ENCODE measurements at places on chromosomes 2 and 18.
A peak's percentile ranks its signal among the peaks of the same experiment; 100 is the strongest.

GRCh38 chr2:137050949-137051348, 285.6 kb downstream of the THSD7B start:
- H3K27ac ChIP-seq, result no peak overlapping the region
- DNase-seq, result no peak
- H3K4me1 ChIP-seq, result no peaks in the 10 kb centered on the region
- H3K4me3 ChIP-seq, result no peak overlapping the region
- no peaks in the 10 kb centered on the region for H3K36me3 ChIP-seq

DNA sequence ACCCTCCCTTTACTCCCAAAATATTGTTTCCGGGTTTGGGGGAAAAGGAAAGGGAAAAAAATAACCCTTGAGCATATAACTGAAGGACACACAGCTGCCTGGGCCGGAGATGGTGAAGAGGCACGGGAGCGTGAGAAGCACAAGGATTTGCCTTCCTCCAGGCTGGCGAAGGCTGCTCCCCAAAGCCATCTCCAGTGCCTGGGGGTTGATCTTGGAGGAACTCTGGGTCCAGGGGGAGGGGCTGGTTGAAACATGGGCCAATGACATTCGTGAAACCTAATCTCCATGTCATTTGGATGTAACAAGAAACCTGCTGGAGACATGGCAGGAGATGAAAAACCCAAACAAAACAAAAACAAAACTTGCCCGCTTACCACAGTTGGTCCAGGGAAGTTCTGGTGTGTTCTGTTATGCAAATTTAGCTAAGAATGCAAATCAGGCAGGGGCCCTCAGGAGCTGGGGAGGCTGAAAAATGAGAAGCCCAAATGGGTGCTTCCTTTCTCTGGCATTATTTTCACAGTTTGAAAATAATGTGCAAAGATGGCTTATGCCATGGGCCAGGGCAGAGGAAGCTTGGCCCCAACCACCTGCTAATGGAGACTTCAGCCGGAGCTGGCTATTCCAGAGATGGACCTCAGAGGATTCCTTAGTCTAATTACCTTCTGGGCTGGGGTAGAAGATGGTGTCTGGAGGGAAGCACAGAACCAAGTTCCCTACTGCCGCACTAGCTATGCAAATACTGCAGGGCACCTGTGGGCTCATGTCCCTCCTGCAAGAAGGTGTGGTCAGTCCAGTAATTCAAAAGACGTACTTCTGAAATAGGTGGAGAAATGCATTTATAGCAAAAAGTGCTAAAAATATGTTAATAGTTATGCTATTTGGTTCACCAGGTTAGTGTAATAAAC, 180.9 kb downstream of the BCL2 start:
- DNase-seq, result no peak
- H3K27me3 ChIP-seq, result peaks cover 2% of the 10 kb centered on the region
- H3K4me1 ChIP-seq, result no peaks in the 10 kb centered on the region
- no peak overlapping the region for H3K4me3 ChIP-seq
- no peaks in the 10 kb centered on the region for H3K36me3 ChIP-seq
- H3K27ac ChIP-seq, result no peak overlapping the region

DNA sequence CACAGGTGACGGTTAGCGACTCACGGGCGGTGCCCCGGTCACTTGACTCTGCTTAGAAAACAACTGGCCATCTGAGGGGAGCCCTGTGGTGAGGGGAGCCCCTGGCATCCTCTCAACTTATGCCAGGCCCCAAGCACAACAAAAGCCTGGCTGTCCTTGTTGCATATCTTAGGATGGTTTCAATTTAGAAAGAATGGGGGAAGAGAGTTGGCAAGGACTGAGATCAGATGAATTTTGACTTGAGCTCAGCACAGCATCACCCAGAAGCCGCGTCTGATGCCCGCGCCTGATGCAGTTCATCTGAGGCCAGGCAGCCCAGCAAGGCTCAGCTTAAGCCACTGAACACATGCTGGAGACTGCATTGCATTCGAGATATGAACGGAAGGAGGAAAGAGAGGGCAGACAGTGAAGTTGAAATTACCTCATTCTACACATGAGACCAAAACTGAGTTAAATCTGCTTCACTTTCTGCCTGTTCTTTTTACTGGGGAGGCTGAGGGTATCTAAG, 36.8 kb downstream of the MYT1L start:
- H3K4me1 ChIP-seq, result no peaks in the 10 kb centered on the region
- H3K27me3 ChIP-seq, result no peaks in the 10 kb centered on the region
- H3K27ac ChIP-seq, result no peak overlapping the region
- no peak overlapping the region for H3K4me3 ChIP-seq

- no peak overlapping the region for H3K27ac ChIP-seq
- H3K4me1 ChIP-seq, result no peaks in the 10 kb centered on the region
- no peak for DNase-seq
- no peak overlapping the region for H3K4me3 ChIP-seq
- H3K36me3 ChIP-seq, result peaks cover 3% of the 10 kb centered on the region
These were observed 74.9 kb downstream of the USP34 start for GRCh38 chr2:61396005-61396404.

DNA sequence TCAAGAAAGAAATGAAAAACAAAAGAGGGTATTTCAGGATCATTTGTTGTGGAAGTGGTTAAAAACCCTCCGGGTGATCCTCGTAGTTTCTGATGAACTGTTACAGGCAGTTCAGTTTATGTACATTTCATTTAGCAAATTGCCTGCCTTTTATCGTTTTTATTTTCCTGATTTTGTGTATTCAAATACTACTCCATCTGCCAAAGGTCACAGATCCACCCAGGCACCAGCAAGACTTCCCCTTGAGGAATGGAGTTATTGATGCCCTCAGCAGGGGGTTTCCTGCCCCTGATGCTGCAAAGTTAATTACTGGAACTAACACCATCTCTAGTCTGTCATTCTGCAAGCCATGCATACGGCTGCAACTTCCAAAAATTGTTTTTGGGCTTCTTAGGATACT, 641.9 kb downstream of the SLC4A3 start:
- no peak overlapping the region for H3K4me3 ChIP-seq
- no peaks in the 10 kb centered on the region for H3K36me3 ChIP-seq
- no peaks in the 10 kb centered on the region for H3K27me3 ChIP-seq
- DNase-seq, result no peak

DNA sequence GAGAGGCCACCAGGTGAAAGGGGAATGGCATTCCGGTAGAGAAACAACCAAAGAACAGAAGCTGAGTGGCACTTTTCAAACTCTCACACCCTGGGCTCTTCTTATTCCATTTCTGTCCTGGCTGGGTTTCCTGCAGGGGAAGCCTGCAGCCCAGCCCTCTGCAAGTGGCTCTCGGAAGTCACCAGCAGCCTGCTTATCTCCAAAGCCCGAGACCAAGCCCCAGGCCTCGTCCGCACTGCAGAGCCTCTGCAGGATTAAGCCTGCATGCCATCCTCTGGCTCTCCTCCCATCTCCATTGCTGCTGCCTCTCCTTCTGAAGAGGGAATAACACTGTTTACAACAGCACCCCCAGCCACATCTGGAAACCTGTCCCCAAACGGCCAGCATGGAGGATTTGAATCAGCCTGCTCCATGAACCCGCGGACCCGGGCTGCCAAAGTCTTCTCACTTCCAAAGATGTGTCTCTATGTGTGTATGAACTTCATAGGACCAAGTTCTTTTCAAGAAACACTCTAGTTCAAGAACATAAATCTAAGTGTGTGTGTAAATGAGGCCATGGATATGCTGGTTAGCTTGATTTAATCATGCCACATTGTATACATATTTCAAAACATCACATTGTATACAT, 54.2 kb downstream of the DIPK1C start:
- no peak overlapping the region for H3K4me3 ChIP-seq
- H3K27me3 ChIP-seq, result no peaks in the 10 kb centered on the region
- H3K36me3 ChIP-seq, result no peaks in the 10 kb centered on the region
- DNase-seq, result no peak
- no peaks in the 10 kb centered on the region for H3K4me1 ChIP-seq

DNA sequence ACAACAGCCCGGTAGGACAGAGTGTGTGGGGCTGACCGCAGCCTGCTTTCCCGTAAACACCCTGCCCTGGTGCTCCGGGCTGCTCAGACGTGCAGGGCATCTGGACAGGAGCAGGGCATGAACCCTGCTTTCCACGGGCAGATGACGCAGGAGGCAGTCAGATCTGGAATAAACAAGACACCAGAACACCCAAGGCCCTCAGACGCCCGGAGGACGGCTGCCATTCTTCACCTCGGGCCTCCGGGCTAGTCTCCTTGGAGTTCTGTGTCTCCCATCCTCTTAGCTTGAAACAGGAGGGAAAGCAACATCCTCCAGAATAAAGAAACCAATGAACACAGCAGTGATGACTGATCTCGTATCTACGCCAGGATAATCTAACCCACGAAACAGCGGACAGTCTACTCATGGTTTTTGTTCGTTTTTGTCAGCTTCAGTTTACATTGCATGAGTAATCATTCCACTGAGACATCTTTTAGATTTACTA, 7.3 kb downstream of the PXDN start:
- H3K27me3 ChIP-seq, result no peaks in the 10 kb centered on the region
- H3K36me3 ChIP-seq, result no peaks in the 10 kb centered on the region
- DNase-seq, result peak; percentile 92
- H3K4me1 ChIP-seq, result peaks cover 63% of the 10 kb centered on the region
- peak overlapping the region; percentile 93 for H3K27ac ChIP-seq

DNA sequence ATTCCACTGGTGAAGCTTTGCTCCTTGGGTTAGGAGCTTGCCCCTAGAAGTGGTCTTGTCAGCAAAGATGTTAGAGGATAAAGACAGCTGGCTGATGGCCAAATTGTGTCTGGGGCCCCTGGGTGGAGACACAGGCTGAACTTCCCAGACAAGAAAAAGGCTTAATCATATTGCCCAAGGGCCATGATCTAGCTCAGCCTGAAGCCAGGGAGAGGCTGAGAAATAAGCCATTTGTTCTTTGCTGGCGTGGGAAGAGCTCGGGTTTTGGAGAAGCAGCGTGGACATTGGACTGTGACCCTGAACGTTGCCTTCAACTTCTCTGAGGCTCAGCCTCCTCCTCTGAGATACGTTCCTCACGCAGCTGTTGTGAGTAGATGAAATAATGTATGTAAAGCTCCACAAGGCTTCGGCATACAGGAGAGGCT, 153.0 kb downstream of the ZFP36L2 start:
- no peak overlapping the region for H3K4me3 ChIP-seq
- H3K27ac ChIP-seq, result no peak overlapping the region
- peak; percentile 46 for DNase-seq
- H3K4me1 ChIP-seq, result peaks cover 39% of the 10 kb centered on the region
- H3K36me3 ChIP-seq, result no peaks in the 10 kb centered on the region

GRCh38 chr2:189858291-189858690, 74.0 kb downstream of the PMS1 start:
- H3K27me3 ChIP-seq, result no peaks in the 10 kb centered on the region
- no peak overlapping the region for H3K4me3 ChIP-seq
- H3K27ac ChIP-seq, result no peak overlapping the region
- no peak for DNase-seq

DNA sequence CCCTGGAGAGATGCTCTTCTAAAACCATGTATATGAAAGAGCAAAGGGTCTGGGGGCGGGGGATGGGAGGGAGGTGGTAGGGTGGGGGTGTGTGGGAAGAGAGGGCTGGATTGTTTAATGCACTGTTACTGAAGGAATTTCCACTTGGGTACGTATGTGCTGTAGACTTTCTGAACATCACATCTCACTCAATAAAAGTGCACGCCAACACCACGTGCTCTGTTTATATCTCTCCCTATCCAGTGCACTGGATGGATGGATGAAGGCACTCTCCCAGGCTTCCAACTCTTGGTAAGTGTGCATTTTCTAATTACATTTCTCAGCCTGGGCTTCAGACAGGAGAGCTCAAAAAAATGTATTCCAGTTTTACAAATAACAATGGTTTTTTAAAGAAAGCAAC, 184.3 kb upstream of the SIX2 start:
- H3K36me3 ChIP-seq, result no peaks in the 10 kb centered on the region
- H3K27me3 ChIP-seq, result peaks cover 8% of the 10 kb centered on the region
- H3K27ac ChIP-seq, result no peak overlapping the region
- H3K4me1 ChIP-seq, result peaks cover 6% of the 10 kb centered on the region
- no peak for DNase-seq
- no peak overlapping the region for H3K4me3 ChIP-seq

DNA sequence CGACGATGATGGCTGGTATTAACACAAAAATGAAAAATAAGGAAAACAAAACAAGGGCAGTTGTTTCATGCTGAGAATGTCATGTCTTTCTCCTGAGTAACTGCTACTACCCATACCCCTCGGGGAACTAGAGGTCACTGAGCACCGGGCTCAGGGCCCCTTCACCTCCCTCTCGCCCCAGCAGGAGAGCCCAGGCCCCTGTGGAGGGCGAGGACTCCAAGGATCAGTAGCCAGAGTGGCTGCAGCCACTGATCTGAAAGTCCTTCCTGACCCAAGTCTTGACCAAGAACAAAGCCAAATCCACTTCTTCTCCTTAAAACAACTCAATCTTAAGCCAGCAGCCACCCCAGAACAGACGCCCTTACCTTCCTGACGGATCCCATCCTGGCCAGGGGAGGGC, 25.5 kb downstream of the ST8SIA5 start:
- no peak overlapping the region for H3K27ac ChIP-seq
- H3K4me1 ChIP-seq, result no peaks in the 10 kb centered on the region
- H3K36me3 ChIP-seq, result no peaks in the 10 kb centered on the region

- no peak overlapping the region for H3K27ac ChIP-seq
- H3K36me3 ChIP-seq, result no peaks in the 10 kb centered on the region
- H3K4me3 ChIP-seq, result no peak overlapping the region
- no peaks in the 10 kb centered on the region for H3K27me3 ChIP-seq
These were observed 120.1 kb downstream of the NUP35 start for GRCh38 chr2:183244300-183244844.

DNA sequence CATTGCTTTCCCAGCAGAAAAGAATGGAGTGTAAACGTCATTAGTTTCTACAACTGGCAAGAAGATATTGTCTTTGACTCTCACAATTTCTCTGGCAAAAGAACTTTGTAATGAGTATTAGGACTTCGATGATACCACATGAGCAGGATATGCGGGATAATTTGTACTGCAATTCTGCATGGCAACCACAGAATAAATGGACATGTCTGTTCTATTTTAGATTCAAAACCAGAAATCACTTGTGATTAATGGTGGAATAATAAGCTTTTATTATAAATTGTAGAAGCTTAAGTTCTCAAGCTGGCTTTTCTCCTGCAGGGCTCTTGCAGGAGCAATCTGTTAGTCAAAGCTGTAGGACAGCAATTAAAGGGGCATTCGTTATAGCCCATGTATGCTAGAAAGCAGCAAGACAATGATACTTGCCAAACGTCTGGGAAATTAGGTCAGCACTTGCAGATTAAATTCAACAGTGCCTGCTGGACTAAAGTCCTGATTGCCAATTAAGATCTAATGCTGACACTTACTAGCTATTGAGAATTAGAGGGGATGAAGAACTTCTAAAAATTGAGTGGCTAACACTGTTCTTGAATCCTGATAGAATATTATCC, 177.9 kb downstream of the PTH2R start:
- H3K4me3 ChIP-seq, result no peak overlapping the region
- no peak overlapping the region for H3K27ac ChIP-seq
- no peaks in the 10 kb centered on the region for H3K4me1 ChIP-seq
- H3K36me3 ChIP-seq, result no peaks in the 10 kb centered on the region

Data from astrocyte (in vitro differentiated cells and primary cell).